ENCODE measurements at places on chromosomes 5 and 9. TPM values are rescaled to one million over a fixed set of nuclear protein-coding genes. Genes with fewer than 3 reads are reported as not detected.

The PROB1 gene
- 0.99 TPM for total RNA-seq

The GDA gene
- total RNA-seq: 0.90 TPM

The FRRS1L gene
- 0.18 TPM for total RNA-seq

The QRFP gene
- total RNA-seq: not detected

The CCL21 gene
- total RNA-seq: not detected

The IFNA5 gene
- not detected for total RNA-seq

The UQCRQ gene
- total RNA-seq: 92.0 TPM

The ZNF300 gene
- 8.1 TPM for total RNA-seq

The WDR38 gene
- not detected for total RNA-seq

The GTF2H2 gene
- 33.2 TPM for total RNA-seq

The IL7R gene
- total RNA-seq: 0.90 TPM

The GFPT2 gene
- 54.4 TPM for total RNA-seq

The FREM1 gene
- total RNA-seq: 0.49 TPM

The RGS7BP gene
- total RNA-seq: 0.72 TPM

The OTULINL gene
- 0.33 TPM for total RNA-seq

The DIPK1B gene
- 0.98 TPM for total RNA-seq

The ADAMTSL1 gene
- 179 TPM for total RNA-seq

The SLC27A4 gene
- total RNA-seq: 23.5 TPM

The TMEM252 gene
- total RNA-seq: not detected

The NR5A1 gene
- total RNA-seq: not detected

The ZFP37 gene
- total RNA-seq: 3.6 TPM

The GDF9 gene
- total RNA-seq: 0.18 TPM

The ITK gene
- not detected for total RNA-seq

The PKD2L2 gene
- total RNA-seq: not detected

The SPINK7 gene
- total RNA-seq: not detected

The CCL27 gene
- total RNA-seq: not detected

The HRCT1 gene
- total RNA-seq: 0.81 TPM

The PAEP gene
- total RNA-seq: not detected

The DOLK gene
- 27.4 TPM for total RNA-seq

The RAPGEF6 gene
- total RNA-seq: 47.0 TPM

The PCDHGA2 gene
- 3.9 TPM for total RNA-seq

The PCAT7 gene
- 0.09 TPM for total RNA-seq

The UAP1L1 gene
- 12.7 TPM for total RNA-seq

The FOXD4L4 gene
- 0.09 TPM for total RNA-seq

The QSOX2 gene
- total RNA-seq: 9.2 TPM

The ARHGAP26 gene
- total RNA-seq: 9.0 TPM

The PCDHB12 gene
- total RNA-seq: 0.18 TPM

The GABRB2 gene
- not detected for total RNA-seq

The NSG2 gene
- total RNA-seq: not detected

The IFNB1 gene
- total RNA-seq: not detected

The DMRTA1 gene
- 0.90 TPM for total RNA-seq

The TLR4 gene
- total RNA-seq: 16.8 TPM

The FYB1 gene
- total RNA-seq: 0.54 TPM

The C8G gene
- total RNA-seq: not detected

All from fibroblast of the aortic adventitia (primary cell).